ENCODE measurements at places on chromosomes 5 and 9.

GRCh38 chr5:142486020-142486419 lies 161.2 kb upstream of the SPRY4 start:
- no peak for DNase-seq

- DNase-seq = no peak
Measured at GRCh38 chr5:27377626-27378025, 339.2 kb upstream of the CDH9 start.

GRCh38 chr5:53713978-53714666 lies 153.7 kb downstream of the NDUFS4 start:
- no peak for DNase-seq

GRCh38 chr5:109312695-109313094 lies 97.1 kb downstream of the PJA2 start:
- DNase-seq = no peak

GRCh38 chr5:57948091-57948490 lies 465.5 kb upstream of the ACTBL2 start:
- DNase-seq = no peak
